ENCODE measurements at places on chromosomes 1 and 21.

GRCh38 chr1:32825181-32825580, 7.7 kb downstream of the S100PBP start:
- DNase-seq: no peak

- DNase-seq: no peak
Observed at GRCh38 chr1:110241516-110241915, 31.4 kb downstream of the KCNC4 start.

DNA sequence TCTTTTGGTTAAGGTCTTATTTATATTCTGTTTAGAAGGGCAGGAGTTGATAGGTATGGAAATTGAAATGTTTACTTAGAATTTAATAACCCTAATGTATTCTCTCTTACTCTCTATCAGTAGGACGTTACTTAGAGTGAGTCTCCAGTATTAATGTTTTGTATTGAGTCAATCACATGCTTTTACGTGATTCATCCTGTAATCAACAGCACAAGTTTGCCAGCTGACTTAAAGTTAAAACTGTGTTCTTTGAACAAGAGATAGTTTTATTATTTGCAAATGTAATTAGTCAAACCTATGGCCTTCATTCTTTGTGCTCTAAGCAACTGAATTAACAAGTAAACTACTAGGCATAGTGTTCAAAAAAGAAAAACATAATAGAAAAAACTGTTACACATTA, 57.3 kb downstream of the PKN2 start:
- no peak for DNase-seq

GRCh38 chr1:28517649-28517999, 11.8 kb downstream of the RCC1 start:
- DNase-seq: no peak

GRCh38 chr1:51433269-51433971, 85.6 kb downstream of the EPS15 start:
- no peak for DNase-seq

GRCh38 chr1:2229037-2229864, 1.1 kb downstream of the SKI start:
- DNase-seq: peak; percentile 44

GRCh38 chr21:35059742-35060141, 10.6 kb upstream of the RUNX1 start:
- DNase-seq: no peak

DNA sequence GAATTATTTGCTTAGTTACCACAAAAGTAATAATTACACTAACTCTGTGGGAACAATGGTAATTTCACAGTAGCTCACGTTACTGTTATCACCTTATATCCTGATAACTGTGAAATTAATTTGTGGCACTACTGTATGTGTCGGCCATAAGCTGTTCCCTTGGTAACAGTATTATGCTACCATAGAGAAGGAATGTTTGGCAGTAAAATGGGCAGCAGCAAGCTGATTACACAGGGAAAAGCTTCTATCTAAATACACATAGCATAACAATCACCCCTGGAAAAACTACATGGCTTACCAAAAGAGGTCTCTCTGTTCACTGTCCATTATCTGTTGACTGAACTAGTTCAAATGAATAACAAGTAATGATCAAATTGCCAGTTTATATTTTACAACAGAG, 124.1 kb downstream of the DPYD start:
- no peak for DNase-seq

GRCh38 chr1:196277860-196278259, 330.4 kb downstream of the KCNT2 start:
- no peak for DNase-seq

- no peak for DNase-seq
Observed at GRCh38 chr1:240610636-240611035, 1.3 kb downstream of the GREM2 start.

GRCh38 chr1:117605164-117605773, 579 bp upstream of the TENT5C start:
- DNase-seq: peak; percentile 4

DNA sequence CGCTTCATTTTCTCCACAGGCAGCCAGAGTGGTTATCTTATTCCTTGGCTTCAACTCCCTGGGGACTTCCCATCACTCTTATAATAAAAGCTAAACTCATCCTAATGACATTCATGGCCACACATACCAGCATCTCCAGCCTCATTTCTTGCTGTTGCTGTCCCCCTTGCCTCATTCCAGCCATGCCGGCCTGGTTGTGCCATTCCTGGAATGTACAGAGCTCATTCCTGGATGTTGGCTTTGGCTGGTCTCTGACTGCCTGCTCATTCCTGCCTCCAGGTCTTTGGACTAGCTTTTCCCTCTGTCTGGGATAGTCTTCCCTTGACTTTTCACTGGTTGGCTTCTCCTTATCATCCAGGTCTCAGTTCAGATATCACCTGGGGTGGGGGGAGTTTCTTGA, 2.4 kb upstream of the PEF1 start:
- DNase-seq: no peak

GRCh38 chr1:33094971-33095604, 14.1 kb downstream of the AZIN2 start:
- DNase-seq: peak; percentile 38
